Caco-2 (cell line): ENCODE measurements at places on chromosomes 11 and 22. TPM values are rescaled to one million over a fixed set of nuclear protein-coding genes. Genes with fewer than 3 reads are reported as not detected.

- peak; percentile 97 for DNase-seq
Observed at GRCh38 chr11:102010776-102011494, 36.3 kb upstream of the CFAP300 start.

The CARD18 gene
- not detected in 2 replicates for total RNA-seq

- DNase-seq: no peak
Observed at GRCh38 chr11:75055511-75055910, 41.2 kb downstream of the OR2AT4 start.

DNA sequence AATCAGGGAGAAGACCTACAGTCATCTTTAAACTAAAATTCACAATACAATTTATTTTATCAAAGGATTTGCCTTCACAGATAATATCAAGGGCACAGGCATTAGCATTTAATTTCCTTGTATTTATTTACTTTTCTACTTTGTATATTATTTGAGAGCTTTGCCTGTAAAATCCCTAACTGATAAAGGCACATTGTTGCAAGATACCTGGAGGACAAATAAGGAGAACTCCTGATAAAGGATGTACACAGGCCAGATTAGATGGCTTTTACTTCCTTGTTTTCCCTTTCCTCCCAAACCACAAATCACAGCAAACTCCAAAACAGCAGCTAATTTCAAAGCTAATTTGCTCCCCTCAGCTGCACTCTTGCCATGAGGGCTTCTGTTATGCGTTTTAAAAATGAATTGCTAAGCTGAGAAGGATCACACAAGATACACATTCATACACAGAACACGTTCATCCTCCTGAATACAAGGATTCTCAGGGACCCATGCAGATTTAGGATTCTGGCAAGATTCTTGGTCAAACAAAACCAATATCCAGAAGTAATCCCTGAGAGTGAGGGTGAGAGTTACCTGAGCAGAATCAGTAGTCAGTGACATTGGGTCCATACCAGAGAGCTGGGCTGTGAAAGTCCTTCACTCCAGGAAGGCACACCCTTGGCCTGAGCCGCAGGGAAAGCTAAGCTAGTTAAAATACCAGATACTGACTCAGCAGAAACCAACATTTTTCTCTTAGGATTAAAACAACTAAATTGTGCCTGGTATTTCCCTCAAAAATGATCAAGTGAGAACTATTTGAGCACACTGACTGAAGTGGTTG is 100.3 kb upstream of the CLPB start:
- no peak for DNase-seq

The NTM gene
- total RNA-seq: 0.73 and 1.1 TPM in 2 replicates

The ARSA gene
- 11.5 TPM in 2 replicates for total RNA-seq

- no peak for DNase-seq
Observed at GRCh38 chr11:65290448-65291165, 24.1 kb upstream of the CDC42EP2 start.

GRCh38 chr11:8757533-8757932 is 74.9 kb downstream of the RPL27A start:
- DNase-seq: no peak

- no peak for DNase-seq
Observed at GRCh38 chr11:93524173-93524536, 19.0 kb downstream of the SMCO4 start.

The DBX1 gene
- not detected in 2 replicates for total RNA-seq

- no peak for DNase-seq
Observed at GRCh38 chr11:2914455-2915195, 14.6 kb downstream of the PHLDA2 start.

DNA sequence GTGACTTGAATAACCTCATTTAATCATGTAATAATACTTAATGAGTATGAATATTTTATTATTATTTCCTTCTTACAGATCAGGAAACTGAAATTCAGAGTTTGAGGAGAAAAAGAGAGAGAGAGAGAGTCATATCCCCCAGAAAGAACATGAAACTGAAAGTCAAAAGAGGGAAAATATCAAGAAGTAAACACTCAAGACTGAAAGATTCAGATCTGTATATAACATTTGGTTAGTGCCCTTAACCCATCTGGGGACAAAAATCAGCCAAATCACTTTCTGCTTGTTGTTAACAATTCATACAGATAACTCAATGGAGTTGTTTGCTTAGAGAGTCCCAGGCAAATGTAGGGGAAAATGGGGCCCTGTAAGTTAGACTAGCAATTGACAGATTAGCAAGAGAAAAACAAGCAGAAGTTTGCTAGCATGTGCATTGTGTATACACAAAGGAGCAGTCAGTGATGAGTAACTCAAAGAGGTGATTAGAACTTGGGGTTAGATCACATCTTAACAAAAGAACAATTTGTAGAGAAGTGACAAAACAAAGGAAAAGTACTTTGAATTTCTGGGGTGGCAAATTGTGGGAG is 25.9 kb upstream of the MMP13 start:
- no peak for DNase-seq

The APOBEC3H gene
- not detected in 2 replicates for total RNA-seq

GRCh38 chr11:12173111-12173510 is 62.7 kb downstream of the MICAL2 start:
- no peak for DNase-seq

- no peak for DNase-seq
Observed at GRCh38 chr11:133175103-133175502, 357.2 kb downstream of the OPCML start.

GRCh38 chr11:9138612-9139579 is 47.5 kb upstream of the SCUBE2 start:
- DNase-seq: no peak
